ENCODE measurements at places on chromosomes 7 and 10. TPM values are rescaled to one million over a fixed set of nuclear protein-coding genes. Genes with fewer than 3 reads are reported as not detected.

Gene NEUROD6
- total RNA-seq: not detected

Gene ACTA2
- 19.4 TPM for total RNA-seq

Gene AFAP1L2
- total RNA-seq: 3.8 TPM

Gene OR13A1
- total RNA-seq: not detected

Gene ZNF248
- total RNA-seq: 3.7 TPM

Gene ENTPD1
- total RNA-seq: not detected

Gene RGR
- not detected for total RNA-seq

Gene ZNF239
- 9.2 TPM for total RNA-seq

Gene CHST3
- total RNA-seq: 21.7 TPM

Gene ANKRD22
- not detected for total RNA-seq

Data from MG63 (cell line).